ENCODE measurements at places on chromosomes 6 and 20.
A peak's percentile ranks its signal among the peaks of the same experiment; 100 is the strongest.

DNA sequence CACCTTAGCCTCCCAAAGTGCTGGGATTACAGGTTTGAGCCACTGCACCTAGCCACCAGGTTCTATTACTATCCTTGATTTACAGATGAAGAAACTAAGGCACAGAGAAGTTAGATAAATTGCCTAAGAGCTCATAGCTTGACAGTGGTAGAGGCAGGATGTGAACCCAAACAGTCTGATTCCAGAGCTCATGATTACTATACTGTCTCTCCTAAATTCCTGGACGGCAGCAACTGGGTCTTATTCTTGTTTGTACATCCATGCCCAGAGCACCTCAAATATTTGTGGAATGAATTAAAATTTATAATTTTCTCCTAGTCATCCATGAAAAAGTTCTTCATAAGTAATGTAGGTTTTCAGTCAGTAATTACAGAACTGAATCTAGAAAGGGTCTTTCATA is 15.1 kb downstream of the PDSS2 start:
- DNase-seq, result no peak

DNA sequence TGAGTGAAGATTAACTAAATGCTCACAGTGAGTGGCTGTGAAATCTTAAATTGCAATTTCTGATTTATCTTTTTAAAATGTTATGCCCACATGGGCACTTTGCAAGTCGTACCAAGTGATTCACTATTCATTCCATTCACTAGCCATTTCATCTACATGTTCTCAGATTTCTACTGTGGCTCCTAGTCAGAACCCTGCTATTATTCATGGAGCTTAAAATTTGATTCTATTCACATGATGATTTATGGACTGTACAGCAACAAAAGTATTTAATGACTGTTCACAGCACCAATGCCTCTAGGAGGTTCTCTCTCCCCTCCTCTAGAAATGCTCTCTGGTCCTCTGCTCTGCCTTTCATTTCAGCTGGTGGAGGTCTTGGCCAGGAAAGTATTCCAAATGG is 133.5 kb upstream of the MAP3K7 start:
- no peak for DNase-seq

DNA sequence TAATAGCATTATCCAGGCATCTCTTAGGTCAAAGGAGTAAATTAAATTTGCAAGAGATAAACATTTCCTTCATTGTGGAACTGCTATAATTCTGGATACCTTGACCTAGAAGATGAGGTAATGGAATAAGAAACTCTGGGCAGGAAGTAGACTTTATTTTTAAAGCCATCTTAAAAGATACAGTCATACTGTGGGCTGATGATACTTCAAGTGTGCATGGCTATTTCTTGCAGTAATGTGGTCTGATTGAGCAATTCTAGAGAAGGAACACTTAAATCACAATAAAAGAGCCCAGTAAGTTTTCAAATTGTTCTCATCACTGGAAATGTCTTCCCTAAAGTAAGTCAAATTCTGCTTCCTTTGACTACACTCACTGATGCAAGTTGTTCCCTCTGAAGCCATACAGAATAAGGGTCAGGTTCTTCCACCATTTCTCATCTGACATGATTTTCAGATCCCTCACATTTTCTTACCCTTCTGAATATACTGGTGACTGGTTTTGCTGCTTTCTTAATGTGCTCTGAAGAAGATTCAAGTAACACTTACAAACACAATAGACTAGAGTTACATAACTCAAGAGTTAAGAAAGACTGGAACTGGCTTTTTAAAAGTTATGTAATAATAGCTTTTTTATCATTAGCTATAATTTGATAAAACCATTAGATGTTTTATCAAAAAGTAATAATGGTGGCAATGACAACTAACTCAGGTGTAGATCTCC is 62.6 kb upstream of the TMEM244 start:
- DNase-seq, result no peak

DNA sequence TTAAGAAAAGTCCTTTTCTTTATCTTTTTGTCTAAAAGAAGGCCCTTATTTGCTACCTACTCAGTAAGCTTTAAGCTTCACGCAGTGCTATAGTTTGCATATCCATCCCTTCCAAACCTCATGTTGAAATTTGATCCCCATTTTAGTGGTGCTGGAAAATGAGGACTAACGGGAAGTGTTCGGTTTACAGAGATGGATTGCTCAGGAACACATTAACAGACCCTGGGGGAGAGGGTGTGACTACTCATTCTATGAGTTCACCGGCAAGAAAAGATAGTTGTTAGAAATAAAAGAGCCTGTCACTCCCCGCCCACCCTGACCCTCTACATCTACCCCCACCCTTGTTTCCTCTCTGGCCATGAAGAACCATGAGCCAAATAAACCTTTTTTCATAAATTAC is 546.2 kb downstream of the MEI4 start:
- no peak for DNase-seq

DNA sequence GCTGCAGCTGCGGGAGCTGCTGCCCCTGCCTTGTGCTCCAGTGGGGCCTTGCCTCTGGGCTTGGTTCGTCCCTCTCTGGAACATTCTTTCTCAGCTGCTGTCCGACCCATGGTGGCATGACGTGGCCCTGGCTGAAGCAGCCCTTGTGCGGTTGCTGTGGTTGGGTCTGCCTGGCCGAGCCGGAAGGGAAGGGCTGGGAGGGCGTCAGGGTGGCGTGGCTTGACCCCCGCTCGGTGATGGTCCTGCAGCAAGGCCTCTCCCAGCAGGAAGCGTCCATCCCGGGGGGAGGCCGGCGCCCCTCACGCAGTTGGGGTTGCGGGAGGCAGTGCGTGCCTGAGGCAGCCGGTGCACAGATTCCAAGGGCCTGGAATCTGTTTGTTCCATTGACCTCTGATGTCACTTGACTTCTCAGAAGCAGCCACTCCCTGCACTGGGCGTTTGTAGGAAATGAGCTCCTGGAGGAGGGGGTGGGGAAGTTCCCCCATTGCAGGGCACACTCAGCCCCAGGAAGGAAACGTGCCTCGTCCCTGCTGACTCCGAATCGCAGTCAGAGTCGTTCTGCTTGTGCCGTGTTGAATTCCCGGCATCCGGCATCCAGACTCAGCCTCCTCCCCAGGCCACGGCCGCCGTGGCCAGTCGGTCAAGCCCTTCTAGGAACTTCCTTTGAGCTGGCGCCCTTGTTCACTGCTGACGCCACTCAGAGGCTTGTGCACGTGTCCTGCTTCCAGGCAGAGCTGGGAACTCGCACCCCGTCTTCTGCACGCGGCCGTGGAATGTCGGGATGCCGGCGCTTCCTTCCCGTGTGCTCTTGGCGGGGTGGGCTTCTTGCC is 9.7 kb upstream of the TNFRSF6B start:
- peak; percentile 32 for DNase-seq

GRCh38 chr6:4208158-4208557 is 72.8 kb upstream of the ECI2 start:
- no peak for DNase-seq

DNA sequence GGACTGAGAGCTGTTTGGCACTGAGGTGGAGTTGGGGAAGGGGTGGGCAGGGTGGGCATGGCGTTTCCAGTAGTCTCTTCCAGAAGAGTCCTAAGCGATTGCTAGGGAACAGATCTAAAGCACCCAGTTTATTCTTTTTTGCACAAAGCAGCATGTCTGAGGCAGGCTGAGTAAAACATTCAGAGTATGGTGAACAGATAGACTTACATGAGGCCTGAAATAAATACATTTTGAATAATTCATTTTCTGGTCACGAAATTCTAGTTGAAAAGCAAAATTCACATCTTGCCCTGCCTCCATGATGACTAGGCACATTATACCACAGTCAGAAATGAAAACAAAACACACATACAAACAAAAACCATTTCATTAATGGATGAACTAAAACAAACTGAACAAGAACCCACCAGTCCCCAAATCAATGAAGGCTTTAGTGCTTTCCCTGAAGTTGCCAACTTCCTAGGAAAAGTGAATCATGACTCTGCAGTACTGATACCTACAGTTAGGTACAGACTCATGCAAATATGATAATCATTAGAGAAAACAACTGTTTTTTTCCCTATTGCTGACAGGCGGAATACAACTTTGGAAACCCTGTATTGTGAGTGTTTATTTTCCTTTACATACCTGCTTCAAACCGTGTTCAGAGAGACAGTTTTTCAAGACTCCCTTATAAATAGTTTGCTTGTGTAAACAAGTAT is 702.9 kb upstream of the POU3F2 start:
- no peak for DNase-seq

DNA sequence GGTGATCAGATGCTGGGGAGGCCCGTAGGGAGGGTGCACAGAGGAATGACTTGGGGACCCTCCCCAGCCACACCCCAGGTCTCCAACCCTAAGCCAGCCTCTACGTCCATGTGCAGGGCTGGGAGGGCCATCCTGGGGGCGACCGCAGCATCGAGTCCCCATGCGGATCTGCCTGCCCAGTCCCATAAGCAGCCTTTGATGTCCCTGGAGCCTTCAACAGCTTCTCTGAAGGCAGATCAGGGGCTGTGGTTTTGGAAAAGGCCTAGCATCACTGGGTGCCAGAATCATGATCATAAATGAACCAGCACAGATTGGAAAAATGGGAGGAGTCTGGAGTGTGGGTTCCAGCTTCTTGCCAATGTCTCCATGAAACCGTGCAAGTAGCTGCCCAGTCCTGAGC is 22.9 kb downstream of the TOX2 start:
- no peak for DNase-seq

DNA sequence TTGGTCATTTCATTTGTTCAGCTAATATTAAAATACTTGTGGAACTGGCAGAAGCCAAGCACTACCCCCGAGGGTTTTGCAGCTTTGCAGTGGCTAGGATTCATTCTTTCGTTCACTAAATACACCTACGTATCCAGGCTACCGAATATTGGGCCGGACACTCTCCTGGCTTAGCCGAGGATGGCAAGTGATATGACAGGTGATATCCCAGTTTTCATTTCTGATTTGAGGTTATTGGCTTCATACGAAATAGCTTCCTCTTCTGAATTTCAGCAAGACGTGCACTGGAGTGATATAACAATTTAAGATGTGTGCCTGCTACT is 536 bp upstream of the MTFR2 start:
- no peak for DNase-seq

- no peak for DNase-seq
Measured at GRCh38 chr20:14800707-14801425, 463.5 kb upstream of the FLRT3 start.

DNA sequence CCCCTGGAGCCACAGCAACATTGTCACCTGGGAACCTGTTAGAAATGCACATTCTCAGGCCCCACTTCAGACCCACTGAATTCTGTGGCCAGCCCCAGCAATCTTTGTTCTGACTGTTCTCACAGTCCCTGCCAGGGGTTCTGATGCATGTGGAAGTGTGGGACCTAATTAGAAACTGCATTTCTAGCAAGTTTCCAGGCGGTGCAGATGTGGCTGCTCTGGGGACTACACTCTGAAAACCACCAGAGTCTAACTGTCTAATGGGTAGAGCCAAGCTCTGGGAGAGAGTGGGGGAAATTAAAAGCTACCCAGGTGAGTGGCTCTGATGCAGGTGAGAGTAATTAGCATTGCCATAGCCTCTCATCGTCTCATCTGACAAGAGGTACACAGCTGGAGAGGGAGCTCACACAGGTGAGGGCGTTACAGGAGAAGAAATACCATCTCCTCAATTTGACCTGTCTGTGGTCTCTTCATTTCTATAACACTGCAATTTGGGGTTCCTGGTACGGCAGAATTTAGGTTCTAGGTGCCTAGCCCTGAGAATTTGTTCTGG is 66.0 kb downstream of the SNX5 start:
- no peak for DNase-seq

GRCh38 chr20:37714978-37715672 is 21.3 kb downstream of the CTNNBL1 start:
- no peak for DNase-seq

- DNase-seq, result no peak
Measured at GRCh38 chr20:32193996-32194395, 13.5 kb downstream of the PLAGL2 start.

DNA sequence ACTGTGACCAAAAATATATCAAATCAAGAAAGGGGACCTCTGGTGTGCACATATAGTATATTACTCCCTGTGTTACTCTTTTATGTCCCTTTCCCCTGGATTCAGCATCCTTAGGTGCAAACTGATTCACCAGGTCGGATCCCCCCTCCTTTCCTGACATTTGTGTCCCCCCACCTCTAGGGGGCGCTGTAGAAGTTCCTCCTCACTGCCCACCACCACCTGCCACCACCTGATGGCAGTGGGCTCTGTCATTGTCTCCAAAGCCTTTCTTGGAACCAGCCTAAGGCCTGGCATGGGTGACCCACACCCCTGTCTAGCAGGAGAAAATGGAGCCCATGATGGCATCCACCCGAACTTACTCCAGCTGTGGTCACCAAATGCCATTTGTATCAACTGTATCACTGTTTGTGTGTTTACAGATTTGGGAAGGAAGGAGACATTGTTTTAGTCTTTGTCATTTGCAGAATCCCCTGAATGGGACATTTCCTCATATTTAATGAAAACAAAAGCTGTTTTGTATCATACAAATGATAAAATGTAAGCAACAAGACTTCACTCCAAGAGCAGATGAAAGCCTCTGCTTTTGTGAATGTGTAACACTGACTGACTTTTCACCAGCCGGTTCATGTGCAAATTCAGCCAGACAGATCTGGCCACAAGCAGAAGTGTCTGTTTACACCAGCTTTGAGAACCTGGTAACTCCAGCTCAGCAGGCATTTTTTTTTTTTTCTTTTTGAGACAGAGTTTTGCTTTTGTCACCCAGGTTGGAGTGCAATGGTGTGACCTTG is 66.2 kb downstream of the ARMC2 start:
- DNase-seq, result no peak

DNA sequence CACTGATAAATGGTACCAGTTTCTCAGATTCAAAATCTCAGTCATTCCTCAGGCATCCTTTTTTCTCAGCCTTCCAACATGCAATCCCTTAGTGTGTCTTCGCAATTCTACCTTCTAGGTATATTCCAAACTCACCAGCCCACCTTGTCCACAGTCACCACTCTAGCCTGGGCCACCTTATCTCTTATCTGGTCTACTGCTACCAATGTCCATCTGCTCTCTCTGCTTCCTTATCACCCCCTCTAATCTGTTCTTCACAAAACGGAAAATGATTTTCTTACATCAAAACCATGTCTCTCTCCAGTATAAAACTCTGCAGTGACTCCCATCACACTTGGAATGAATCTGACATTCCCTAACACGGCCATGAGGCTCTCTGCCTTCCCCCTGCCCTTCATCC is 91.9 kb downstream of the PREP start:
- DNase-seq, result no peak

GRCh38 chr6:163356324-163356723 is 58.2 kb upstream of the QKI start:
- no peak for DNase-seq
